ENCODE measurements at places on chromosomes 1 and 21.

- peak; percentile 3 for DNase-seq
Observed at GRCh38 chr1:109634771-109635750, 15.4 kb downstream of the AMPD2 start.

- no peak for DNase-seq
Observed at GRCh38 chr1:208616776-208617175, 372.6 kb upstream of the PLXNA2 start.

- DNase-seq = no peak
Observed at GRCh38 chr1:178066908-178067614, 26.8 kb upstream of the RASAL2 start.

GRCh38 chr1:81832573-81832972 is 31.8 kb downstream of the ADGRL2 start:
- DNase-seq = no peak

DNA sequence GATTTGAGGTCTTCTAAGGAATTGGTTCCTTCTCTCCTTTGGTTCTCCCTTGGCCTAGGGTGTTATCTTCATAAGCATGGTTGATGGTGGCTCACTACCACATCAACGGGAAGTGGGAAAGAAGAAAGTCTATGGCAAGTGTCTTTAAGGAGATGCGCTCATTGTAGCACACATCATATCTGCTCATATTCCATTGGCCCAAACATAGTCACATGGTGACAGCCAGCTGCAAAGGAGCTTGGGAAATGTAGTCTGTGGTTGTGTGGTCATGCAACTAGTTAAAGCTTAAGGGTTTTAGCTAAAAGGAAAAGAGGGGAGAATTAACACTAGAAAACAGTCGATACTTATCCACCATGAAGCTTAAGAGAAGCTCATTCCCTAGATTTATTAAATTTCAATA is 11.4 kb upstream of the MRPS6 start:
- DNase-seq = no peak

DNA sequence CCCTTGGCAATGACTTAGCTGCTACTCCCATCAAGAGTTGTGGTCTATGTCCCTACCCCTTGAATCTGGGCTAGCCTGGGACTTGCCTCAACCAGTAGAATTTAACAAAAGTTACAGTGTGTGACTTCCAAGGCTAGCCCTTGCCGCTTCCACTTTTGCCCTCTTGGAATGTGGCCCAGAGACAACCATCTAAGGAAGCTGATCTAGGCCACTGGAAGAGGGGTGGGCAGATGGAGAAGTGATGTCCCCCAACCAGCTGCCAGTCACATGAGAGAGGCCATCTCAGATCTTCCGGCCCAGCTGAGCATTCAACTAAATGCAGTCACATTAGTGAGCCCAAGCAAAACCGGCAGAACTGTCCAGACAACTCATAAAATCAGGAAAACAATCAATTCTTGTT is 115.1 kb downstream of the TOMM20 start:
- no peak for DNase-seq

DNA sequence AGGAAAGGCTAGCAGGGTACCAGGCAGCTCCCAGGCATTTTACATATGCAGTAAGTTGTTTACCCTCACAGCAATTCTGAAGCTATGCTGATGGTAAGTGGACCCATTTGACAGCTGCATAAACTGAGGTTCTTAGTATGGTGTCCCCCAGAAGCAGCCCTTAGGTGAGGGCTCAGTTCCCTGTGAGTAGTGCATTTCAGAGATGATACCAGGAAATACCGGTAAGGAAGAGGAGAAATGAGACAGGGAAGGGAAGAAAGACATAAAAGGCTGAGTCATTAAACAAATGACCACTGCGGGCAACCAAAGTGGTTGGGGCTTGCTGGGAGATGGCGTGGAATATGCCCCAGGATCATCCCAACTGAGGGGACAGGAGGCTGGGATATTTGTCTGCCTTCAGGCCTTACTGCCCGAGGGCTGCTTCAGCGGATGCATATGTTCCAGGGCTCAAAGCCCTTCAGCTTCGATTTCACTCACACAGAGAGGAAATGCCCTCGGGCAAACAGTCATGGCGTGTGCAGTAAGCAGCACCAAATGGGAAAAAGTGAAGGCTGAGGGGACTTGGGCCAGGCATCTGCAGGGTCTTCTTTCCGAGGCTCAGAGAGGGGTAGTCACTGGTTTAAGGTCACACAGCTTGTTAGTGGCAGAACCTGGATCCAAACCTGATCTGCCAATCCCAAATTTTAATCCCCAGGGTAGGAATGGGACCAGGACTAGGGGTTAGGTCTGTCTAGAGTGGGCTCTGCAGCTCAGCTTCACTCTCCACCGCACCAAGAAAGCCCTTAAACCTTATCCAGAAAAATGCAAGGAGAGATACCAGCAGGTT is 133.7 kb upstream of the RUNX3 start:
- DNase-seq = no peak

- DNase-seq = peak; percentile 43
Observed at GRCh38 chr1:113391649-113392271, 1.4 kb downstream of the MAGI3 start.

DNA sequence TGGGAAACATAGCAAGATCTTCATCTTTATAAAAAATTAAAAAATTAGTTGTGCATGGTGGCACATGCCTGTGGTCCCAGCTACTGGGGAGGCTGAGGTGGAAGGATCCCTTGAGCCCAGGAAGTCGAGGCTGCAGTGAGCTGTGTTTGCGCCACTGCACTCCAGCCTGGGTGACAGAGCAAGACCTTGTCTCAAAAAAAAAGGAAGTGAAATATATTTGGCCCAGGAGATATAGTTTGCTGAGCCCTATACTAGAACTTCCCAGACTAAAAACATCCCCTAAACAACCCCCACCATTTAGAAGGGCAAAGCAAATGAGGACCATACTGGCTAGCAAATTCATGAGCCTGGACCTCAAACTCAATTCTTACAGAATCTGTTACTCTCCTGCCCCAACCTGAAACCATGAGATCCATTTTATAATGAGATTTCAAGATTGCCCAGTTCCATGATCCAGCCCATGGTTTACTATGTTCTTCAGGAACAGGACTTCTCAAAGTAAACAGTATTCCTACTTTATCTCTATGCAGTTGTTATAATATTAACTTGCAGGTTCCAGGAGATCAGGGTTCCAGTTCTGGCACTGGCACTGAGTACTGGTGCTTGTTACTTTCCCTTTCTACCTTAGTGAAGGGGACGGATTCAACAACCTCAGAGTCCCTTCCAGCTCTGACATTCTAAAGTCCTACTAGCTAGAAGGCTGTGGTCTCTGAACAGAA is 48.9 kb upstream of the TADA1 start:
- no peak for DNase-seq

- DNase-seq = peak; percentile 33
Observed at GRCh38 chr1:46532498-46533178, 18.8 kb downstream of the KNCN start.
